ENCODE measurements at places on chromosomes 3 and 15.

DNA sequence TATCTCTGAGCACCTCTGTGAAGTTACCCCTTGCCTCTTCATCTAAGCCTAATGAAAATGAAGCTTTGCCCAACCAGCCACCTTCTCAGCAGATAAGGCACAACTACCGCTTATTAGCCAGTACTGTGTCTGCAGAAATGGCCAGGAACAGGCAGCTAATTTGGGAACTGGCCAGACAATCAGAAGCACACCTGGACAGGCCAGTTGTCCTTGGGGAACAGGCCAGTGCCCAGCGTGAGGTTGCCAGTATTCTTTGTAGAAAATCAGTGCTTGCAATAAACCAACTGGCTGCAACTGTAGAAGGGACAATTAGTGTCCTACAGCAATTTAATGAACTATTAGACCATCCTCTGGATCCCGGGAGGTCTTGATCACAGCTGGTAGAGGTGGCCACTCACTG lies 10.4 kb upstream of the TMEM87A start:
- DNase-seq, result no peak

GRCh38 chr3:1962396-1963088 lies 136.1 kb upstream of the CNTN4 start:
- DNase-seq, result no peak

- DNase-seq, result no peak
These were observed 703.2 kb downstream of the NLGN1 start for GRCh38 chr3:174100744-174101143.

GRCh38 chr3:66036586-66037148 lies 2.1 kb downstream of the MAGI1 start:
- DNase-seq, result no peak

DNA sequence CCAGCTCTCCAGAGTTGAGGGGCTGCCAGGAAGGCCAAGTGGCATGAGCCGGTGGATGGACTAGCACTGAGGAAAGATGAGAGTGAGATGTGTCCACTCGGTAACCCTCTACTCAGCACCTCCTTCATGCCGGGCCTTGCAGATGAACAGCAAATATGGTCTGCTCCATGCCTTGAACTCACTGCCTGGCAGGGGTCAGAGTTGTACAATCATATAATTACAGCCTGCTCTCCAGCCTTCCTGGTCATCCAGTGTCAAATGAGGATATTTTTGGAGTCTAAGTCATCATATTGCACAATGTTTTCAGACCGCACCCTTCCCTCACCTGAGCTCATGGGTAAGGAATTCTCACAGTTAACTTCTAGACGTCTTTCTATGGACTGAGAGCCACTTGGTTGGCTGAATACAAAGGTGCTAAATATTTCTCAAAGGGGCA lies 4.9 kb downstream of the MGLL start:
- no peak for DNase-seq

DNA sequence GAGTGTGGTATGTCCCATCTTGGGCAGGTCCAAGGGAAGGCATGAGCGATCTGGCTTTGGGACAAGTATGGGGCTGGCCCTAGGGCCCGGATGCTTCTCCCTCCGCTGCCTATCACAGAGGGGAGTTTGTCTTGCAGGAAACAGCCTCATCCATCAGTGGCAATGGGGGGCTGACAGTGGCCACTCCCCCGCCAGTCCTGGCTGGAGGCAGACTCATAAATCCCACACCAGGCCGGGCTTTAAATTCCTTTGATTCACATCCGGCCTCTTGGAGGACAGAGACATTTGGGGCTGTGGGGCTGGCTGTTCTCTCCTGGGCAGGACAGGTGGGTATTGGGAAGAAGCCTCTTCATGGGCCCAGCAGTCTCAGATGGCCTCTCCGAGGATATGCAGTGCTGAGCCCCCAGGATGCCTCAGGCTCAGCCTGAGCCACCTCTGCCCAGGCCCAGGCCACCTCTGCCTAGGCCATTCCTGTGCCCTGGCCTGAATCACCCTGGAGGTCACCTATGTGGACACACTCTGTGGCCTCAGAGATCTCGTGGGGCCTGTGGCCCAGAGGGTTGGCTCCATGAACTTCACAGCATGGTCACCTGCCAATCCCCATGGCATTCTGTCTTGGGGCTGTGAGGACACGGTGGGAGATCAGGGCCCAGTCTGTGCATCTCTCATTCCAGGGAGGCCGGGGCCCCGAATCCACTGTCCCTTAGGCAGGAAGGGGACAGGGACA lies 84.2 kb upstream of the GOLGA6L4 start:
- no peak for DNase-seq

DNA sequence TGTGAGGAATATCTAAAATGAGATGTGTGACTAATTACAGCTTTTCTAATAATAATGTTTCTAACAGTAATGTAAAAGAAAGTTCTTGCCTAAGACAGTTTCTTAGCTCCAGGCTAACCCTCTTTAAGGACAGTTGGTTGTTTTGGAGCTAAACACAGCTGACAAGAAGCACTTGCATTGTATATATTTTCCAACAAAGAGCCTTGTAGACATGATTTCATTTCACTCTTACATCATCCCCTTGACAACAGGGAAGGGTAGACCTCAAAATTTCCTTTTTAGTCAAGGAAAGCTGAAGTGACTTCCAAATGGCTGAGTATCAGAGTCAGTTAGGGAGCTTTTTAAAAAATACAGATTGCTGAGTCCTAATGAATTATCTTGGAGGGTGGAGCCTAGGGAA lies 4.1 kb downstream of the ARID3B start:
- DNase-seq, result no peak

- no peak for DNase-seq
These were observed 124.9 kb downstream of the LRRK1 start for GRCh38 chr15:101043911-101044624.

- no peak for DNase-seq
These were observed 266.5 kb upstream of the CADM2 start for GRCh38 chr3:84692261-84692660.

GRCh38 chr3:160129459-160130061 lies 95.7 kb upstream of the C3orf80 start:
- DNase-seq, result no peak

GRCh38 chr3:141218162-141218835 lies 13.3 kb upstream of the PXYLP1 start:
- DNase-seq, result no peak

- DNase-seq, result no peak
These were observed 11.7 kb downstream of the ISG20 start for GRCh38 chr15:88650556-88650955.

GRCh38 chr3:56157693-56158362 lies 310.4 kb downstream of the ERC2 start:
- no peak for DNase-seq

DNA sequence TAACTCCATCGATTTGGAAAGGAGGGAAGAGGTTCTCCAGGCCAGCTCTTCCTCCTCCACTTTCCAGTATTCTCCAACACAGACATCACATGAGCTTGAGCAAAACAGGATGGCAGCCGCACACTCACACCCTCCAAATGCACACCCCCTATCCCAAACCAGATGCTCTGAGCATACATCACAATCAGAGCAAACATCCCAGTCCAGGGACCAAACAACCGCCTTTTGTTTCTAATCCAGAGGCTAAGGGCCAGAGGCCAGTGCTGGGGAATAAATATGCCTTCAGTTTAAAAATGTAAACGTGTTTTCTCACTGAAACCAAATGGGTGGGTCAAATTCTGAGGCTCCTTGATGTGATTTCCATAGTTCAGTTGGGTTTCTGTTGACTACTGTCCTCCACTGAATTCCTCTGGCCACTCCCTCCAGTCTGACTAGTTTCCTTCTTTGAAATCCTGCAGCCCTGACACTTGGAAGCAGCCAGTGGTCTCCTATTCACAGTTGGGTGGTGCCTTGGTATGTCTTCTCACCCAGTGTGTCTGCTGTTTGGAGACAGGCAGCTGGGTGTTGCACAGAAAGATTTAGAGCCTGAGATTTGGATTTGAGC lies 19.2 kb upstream of the MFGE8 start:
- DNase-seq, result no peak

Data from NCI-H1048 (cell line).